ENCODE measurements at places on chromosomes 1 and 21.

GRCh38 chr1:94228640-94229375, 8.6 kb downstream of the ARHGAP29 start:
- no peak for DNase-seq

GRCh38 chr1:53412285-53413174, 46.7 kb upstream of the DMRTB1 start:
- DNase-seq = no peak

DNA sequence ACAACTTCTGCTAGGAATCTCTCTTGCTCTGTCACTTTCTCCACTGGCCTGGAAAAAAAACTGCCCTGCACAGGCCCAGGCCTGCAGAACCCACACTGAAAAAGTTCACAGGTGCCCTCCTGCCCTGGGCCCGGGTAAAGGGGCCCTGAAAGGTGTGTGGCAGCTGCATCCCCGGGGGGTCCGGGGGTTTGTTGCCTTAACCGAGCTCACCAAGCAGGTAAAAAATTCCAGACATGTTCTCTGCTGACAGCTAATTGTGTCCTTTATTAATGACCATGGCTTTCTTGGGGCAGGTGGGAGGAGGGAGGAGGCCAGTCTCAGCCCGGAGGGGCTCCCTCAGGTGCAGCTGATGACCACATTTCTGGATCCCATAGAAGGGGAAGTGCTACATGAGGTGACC, 122.9 kb downstream of the LACTBL1 start:
- no peak for DNase-seq

- DNase-seq = no peak
Observed at GRCh38 chr1:20061866-20062265, 8.1 kb upstream of the PLA2G5 start.

DNA sequence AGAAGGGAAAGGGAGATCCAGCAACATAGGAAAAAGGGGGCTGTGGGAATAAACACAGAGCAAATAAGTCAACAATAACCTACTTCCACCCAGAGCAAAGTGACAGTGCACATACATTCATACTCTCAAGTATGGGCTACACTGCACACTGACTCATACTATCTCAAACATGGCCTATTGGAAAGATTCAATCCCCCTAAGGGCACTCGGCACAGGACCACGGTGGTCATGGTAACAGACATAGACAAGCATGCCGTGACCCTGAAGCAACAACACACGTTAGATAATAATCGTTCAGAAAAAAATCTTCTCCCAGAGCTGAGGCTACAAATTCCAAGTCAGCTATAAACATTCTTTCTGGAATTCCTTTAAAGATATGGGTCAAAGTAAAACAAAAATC, 16.8 kb upstream of the JAK1 start:
- DNase-seq = no peak

DNA sequence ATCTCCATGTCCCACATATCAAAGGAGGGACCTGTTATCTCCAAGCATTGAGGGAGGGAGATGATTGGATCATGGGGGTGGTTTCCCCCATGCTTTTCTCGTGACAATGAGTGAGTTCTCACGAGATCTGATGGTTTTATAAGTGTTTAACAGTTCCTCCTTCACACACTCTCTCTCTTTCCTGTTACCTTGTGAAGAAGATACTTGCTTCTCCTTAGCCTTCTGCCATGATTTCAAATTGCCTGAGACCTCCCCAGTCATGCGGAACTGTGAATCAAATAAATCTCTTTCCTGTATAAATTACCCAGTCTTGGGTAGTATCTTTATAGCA, 91.6 kb downstream of the DDAH1 start:
- no peak for DNase-seq

DNA sequence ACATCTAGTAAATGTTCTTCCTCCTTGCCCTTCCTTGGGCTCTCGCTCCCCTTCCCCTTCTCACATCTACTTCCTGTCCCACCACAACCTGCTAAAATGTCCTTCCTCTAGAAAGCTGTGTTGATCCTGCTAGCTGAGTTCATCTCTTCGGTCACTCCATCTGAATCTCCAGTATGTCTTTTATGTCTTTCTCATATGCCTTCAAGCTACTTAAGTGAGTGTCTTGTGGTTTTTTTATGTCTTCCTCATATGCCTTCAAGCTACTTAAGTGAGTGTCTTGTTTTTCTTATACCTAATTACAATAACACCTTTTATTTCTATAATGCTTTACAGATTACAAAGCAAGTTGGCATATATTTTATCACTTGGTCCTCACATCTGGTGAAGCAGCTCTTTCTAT, 33.9 kb downstream of the CSF1 start:
- DNase-seq = no peak

DNA sequence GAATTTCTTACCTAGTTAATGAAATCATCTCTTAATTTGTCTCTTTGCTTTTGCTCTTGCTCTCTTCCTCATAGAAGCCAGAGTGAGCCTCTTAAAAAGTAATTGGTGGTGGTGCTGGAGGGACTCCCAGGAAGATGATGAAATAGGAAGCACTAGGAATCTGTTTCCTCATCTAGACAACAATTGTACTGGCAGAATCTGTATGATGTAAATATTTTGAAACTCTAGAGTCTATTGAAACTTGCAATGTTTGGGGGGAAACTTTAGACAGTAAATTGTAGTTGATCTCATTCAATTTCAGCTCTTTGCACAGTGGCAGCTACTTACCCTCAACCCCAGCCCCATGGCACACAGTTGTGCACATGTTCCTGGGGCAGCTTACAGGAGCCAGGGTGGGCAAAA, 10.6 kb downstream of the RGSL1 start:
- no peak for DNase-seq

DNA sequence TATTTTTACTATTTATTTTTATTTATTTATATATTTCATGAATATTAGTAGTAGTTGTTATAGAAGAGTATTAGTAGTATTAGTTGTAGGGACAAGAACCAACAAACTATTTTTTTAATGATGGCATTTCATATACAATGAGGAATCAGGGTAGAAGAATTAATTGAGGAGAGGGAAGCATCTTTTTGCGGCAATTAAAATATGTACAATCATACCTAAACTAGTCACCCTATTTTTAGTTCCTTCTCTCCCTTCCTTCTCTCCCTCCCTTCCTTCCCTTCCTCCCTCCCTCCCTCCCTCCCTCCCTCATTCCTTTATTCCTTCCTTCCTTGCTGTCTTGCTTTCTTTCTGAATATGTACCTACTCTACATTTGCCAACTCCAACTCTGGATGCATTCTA, 189.8 kb downstream of the GRIK1 start:
- DNase-seq = no peak
